ENCODE measurements at places on chromosomes 6 and 20. TPM values are rescaled to one million over a fixed set of nuclear protein-coding genes. Genes with fewer than 3 reads are reported as not detected.
A peak's percentile ranks its signal among the peaks of the same experiment; 100 is the strongest.

The APCDD1L gene
- total RNA-seq, result 5.1 TPM

The PRL gene
- total RNA-seq, result not detected

The PFDN4 gene
- total RNA-seq, result 53.7 TPM

The GHRH gene
- total RNA-seq, result not detected

The PNPLA1 gene
- not detected for total RNA-seq

The CRYBG1 gene
- 18.7 TPM for total RNA-seq

The MYCT1 gene
- total RNA-seq, result 26.0 TPM

The PDRG1 gene
- total RNA-seq, result 6.5 TPM

GRCh38 chr6:108341372-108341771 lies 46.5 kb downstream of the AFG1L start:
- DNase-seq, result no peak

DNA sequence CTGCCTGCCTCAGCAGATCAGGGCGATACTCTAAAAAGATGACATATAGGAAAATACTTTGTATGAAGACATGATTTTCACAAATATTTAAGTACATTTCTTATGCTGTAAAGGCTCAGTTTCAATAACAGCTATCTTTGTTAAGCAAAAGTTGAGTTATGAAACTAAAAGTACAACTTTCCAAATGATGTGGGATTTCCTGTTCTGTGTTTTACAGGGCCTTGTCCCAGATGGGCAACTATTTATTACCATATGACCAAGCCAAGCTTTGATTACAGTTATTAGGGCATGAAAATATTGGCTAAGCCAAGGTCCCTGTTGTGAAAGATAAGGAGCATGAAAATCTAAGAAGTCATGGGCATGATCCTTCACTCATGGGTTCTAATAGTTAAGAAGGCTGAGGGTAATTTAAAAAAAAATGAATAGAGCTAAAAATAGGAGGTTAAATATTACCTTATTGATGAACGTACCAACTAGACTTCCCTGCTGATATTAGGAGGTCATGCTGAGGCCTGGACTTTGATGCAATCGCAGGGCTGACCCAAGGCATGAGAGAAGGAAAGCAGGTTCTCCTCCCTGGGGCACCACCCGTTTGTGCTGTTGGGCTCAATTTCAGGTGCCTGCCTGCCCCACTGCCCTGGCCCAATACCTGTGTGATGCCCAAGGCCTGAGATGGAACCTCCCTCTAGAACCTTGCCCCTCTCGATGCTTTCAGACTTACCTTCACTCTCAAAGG lies 294.4 kb upstream of the PRDM1 start:
- no peak for DNase-seq

DNA sequence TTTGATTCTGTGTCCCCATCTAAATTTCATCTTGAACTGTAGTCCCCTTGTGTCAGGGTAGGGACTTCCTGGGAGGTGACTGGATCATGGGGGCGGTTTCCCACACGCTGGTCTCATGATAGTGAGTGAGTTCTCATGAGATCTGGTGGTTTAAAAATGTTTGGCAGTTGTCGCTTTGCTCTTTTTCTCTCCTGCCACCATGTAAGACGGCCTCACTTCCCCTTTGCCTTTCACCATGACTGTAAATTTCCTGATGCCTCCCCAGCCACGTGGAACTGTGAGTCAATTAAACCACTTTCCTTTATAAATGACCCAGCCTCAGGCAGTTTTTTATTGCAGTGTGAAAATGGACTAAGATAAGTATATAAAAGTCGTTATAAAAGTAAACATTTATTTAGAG lies 80.5 kb upstream of the SGK1 start:
- no peak for DNase-seq

DNA sequence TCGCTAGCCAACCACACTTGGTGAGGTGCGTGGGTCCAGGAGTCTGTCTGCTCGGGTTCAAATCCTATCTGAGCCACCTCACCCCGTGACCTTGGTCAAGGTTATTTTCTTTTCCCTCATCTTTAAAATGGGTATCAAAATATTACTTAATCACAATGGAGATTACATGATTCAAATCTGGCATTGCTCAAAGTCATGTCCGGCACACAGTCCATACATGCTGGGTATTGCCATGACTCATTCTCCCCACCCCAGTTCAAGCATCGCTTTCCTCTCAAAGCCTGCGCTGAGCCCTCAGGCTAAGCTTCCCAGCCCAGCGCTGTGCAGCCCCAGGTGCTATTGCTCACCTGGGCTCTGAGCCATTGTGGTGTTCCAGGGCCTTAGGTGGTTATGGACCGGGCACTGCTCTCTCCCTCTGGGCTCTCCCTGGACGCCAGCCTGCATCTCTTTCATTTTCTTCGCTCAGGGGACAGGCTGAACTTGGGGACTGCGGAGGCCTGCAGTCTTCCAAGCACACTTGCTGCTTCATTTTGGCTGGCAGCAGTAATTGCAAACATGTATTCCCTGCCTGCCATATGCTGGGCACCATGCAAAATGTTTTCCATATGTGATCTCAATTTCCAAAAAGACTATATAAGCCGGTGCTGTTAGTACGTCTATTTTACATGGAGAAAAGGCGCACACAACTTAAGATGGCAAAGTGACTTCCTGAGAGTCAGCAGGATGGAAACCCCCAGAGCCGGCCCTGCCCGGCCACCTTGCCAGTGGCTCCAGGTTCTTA lies 27.3 kb downstream of the WRNIP1 start:
- DNase-seq, result no peak

DNA sequence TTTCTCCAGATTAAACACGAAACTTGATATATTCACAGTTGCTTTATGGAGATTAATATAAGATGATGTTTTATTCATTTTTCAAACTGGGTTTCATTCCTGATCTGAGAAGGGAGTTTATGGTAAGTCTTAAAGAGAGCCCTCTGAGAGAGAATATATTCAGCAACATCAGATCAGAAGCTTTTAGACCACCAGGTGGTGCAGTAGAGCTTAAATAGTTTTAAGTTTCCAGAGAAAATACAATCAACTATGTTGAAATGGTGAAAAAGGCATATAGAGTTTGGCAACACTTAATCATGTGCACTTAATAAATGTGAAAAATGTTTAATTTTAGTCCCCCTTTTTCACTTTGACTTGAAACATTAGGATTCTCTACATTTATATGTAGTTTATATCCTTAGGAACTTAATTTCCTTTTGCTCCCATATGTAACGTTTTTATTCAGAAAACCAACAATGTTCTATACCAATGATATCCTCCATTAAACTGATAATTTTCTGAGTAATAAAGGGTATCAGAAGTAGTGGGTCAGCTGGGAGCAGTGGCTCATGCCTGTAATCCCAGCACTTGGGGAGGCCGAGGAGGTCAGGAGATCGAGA lies 86.4 kb upstream of the CLDN20 start:
- DNase-seq, result peak; percentile 87

DNA sequence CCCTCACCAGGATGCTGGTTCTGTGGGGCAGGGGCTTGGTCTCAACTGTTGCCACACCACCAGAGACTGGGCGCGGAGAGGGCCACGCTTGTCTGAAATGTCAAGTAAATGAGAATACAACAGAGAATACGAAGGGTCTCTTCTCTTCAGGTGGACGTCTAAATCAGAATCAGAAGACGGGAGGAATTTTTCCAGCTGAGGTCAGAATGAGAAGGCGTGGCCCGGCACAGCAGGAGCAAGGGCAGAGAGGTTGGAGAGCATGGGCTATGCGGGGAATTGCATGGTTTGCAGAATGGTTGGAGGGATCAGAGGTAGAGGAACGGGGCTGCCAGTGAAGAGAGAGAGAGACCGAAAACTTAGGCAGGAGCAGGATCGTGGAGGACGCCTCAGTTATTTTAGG lies 337.9 kb downstream of the QKI start:
- no peak for DNase-seq

DNA sequence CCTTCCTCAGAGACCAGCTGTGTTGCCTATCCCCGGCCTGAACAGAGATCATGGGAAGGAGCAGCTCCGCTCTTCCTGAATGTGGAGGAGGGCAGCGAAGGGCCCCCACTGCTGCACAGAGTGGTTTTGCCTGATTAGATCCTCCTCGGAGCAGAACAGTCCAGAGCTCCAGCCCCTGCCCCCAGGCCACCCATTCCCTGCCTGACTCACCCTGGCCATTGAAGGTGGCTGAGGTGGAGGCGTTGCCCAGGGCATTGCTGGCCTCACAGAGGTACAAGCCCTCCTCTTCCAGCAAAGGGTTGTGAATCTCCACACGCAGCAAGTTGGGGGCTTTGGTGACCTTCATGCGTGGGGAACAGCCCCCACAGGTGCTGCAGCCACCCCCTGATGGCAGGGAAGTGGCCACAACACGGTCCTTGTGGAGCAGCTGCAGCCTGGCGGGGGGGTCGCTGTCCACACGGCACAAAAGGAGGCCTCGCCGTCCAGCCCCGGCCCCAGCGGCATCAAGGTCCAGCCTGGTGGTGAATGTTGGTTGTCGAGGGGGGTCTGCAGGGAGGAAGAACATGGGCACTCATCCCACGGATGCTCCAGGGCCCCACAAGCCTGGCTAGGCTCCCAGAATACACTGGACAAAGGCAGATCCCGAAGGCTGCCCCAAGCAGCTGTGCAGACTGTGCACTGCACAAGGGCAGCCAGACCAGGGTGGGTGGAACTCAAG lies 14.7 kb downstream of the SIGLEC1 start:
- peak; percentile 43 for DNase-seq

- peak; percentile 67 for DNase-seq
These were observed 86.7 kb upstream of the F13A1 start for GRCh38 chr6:6407071-6407741.

GRCh38 chr6:135096403-135097130 lies 41.9 kb upstream of the HBS1L start:
- DNase-seq, result no peak

- DNase-seq, result no peak
These were observed 42.5 kb downstream of the PANK2 start for GRCh38 chr20:3931664-3932063.

- DNase-seq, result no peak
These were observed 46.7 kb downstream of the CNKSR3 start for GRCh38 chr6:154463573-154464419.

- no peak for DNase-seq
These were observed 103.7 kb upstream of the TAB2 start for GRCh38 chr6:149213829-149214228.

DNA sequence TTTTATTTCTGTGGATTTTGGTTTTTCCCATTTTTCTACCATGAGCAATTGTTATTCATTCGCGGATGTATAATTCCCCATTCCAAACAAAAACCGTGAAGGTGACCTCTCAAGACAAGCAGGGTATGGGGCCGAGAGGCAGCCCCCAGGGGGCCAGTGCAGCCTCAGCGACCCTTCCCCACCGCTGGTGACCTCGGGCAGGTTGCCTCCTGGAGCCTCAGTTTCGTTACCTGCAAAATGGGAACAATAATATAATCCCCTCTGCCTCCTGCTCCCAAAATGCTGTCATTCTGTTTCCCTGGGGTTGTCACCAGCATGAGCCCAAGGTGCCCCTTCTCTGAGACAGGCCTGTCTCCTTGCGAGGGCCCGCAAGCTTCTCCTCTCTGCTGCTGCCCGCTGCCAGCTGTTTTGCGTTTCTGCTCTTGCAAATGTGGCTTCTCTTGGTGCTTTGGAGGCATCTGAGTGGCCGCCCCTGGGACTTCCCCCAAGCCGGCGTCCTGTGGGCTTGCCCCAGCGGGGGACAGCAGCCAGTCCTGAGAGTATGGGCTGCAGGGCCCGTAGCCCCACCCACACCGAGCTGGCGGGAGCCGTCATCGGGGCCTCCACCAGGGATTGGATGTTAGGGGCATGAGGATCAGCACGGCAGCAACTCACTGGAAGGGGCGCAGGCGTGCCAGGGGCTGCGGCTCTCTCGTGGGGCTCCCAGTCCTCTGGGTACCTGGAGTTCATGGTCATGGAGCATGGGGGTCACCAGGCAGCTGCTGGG lies 161.9 kb downstream of the TAF4 start:
- DNase-seq, result no peak

GRCh38 chr20:21126581-21126870 lies 644 bp downstream of the KIZ start:
- no peak for DNase-seq

GRCh38 chr20:46205349-46205748 lies 87.2 kb downstream of the CD40 start:
- DNase-seq, result no peak

- no peak for DNase-seq
These were observed 82.2 kb upstream of the SLC22A16 start for GRCh38 chr6:110558575-110558974.

GRCh38 chr6:52155791-52156576 lies 30.2 kb upstream of the IL17A start:
- peak; percentile 13 for DNase-seq

- DNase-seq, result no peak
These were observed 37.5 kb upstream of the REV3L start for GRCh38 chr6:111520524-111520923.

DNA sequence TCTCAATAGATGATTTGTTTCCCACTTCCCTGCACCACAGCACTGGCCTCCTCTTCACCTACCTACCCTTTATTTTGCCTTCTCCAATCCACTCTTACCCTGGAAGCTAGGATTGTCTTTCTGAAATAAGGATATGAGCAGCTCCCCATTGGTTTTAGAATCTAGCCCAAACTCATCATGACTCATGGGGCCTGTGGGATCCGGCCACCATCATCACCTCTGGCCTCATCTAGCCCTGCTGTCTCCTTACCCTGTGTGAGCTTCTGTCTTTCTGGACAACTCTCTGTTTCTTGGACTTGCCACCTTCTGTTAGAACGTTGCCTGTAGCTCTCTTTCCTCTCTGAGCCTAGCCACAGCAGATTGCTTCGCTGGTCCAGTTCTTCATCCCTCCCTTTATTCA lies 277.1 kb downstream of the PAX1 start:
- no peak for DNase-seq

GRCh38 chr6:3724451-3725144 lies 26.9 kb downstream of the PXDC1 start:
- DNase-seq, result no peak

DNA sequence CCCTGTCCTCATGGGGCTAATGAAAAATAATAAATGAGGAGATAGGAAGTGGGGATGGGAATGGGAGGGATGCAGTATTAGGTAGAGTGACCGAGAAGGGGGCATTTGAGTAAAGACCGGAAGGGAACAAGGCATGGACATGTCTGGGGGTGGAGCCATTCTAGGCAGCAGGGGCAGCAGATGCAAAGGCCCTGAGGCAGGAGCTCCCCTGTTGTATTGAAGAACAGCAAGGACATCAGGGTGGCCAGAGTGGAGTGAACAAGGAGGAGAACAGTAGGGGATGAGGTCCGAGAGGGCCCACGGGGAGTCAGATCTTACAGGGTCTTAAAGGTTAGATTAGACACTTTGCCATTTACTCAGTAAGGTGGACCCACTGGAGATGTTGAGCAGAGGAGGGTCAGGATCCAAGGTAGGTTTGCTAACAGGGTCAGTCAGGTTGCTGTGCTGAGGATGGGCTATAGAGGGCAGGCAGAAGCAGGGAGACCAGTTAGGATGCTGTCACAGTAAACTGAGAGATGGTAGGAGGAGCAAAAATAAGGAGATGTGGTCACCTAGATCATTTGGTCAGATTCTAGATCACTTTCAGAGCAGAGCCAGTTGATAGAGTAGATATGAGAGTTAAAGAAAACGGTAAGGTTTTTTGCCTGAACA lies 18.7 kb downstream of the TAF8 start:
- no peak for DNase-seq

GRCh38 chr6:17790489-17790888 lies 83.8 kb upstream of the NUP153 start:
- no peak for DNase-seq

- DNase-seq, result no peak
These were observed 11.4 kb downstream of the SYTL3 start for GRCh38 chr6:158661156-158661685.
